KG1 (cell line): ENCODE measurements at places on chromosomes 3 and 15.

DNA sequence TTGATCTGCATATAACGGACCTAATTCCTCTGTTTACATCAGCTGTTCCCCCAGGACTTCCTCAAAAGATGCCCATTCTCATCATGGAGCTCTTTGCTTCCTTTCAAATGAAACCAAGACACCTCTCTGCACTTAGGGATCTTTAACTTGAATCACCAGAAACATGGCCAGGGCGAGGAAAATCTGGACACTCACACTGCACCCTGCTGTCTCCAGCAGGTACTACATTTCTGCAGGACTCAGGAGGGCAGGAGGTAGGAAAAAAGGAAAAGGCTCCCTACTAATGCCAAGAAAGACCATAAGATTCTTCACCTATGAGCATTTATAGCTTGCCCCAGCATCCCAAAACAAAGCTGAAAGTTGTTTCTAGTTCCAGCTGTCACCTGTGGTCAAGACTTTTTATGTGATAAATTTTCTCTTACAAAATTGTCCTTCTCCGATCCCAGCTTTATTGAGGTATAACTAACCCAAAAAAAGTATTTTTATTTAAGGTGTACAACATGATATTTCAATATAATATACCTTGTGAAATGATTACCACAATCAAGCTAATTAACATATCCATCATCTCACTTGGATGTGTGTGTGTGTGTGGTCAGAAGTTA is 87.3 kb upstream of the C15orf61 start:
- no peak for DNase-seq

DNA sequence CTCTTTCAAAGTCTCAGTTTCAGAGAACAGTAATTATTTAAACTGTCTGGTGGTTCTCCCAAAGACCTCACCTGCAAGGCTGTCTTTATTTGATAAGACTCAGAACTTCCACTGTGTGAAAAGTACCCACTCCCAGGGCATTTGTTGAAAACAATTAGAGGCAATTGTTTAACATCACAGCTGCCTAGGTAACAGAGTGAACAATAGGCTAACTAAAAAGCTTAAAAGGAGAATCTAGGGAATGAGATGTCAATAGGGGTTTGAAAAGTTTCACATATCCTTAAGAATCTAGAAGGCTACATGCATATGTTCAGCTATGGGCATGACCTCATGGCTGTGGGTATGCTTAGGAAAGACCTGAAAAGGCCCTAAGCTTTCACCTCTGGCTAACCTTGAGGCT is 2.9 kb upstream of the STRIT1 start:
- no peak for DNase-seq

- no peak for DNase-seq
These were observed 10.9 kb upstream of the IL16 start for GRCh38 chr15:81185631-81186295.

DNA sequence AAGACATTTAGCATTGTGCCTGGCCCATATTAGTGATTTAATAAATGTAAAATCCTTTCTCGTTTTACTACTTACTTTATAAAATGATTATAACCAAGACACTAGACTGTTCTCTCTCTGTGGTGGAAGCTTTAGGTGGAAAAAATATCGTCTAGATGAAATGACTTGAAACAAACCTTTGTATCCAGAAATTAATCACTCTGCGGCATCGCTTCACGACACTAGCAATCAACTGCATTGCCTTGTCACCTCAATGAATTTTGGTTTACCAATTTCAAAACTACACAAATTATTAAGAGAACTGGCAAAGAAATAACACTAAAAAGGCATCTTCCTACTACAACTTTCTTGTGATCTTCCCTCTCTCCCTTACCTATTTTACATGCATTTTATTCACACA is 627.2 kb upstream of the ROBO1 start:
- no peak for DNase-seq

- DNase-seq, result no peak
These were observed 89.6 kb upstream of the TLE3 start for GRCh38 chr15:70187331-70187730.

GRCh38 chr3:113258361-113258760 is 47.0 kb downstream of the BOC start:
- DNase-seq, result no peak

DNA sequence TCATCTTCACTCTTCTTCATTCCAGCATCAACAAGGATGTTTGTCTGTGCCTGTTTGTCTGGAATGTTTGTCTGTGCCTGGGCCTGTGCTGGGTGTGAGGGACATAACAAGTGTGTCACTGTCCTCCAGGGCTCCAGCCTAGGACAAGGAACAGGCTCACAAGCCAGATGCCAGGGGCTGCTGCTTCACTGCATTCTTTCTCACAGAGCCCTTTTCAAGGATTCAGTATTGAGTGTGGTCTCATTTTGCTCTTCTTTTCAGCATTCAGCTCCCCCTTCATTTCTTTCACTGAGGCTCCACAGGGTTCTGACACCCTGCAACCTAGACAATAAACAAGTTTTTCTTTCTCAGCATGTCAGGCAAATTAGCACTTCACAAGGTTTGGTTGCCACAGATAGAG is 43.6 kb upstream of the KY start:
- DNase-seq, result no peak
